ENCODE measurements at places on chromosomes 2 and 18. TPM values are rescaled to one million over a fixed set of nuclear protein-coding genes. Genes with fewer than 3 reads are reported as not detected.

The KRTCAP3 gene
- 25.0 TPM for total RNA-seq

- no peak for DNase-seq
- H3K27me3 ChIP-seq = no peaks in the 10 kb centered on the region
- peak overlapping the region; percentile 99 for H3K4me3 ChIP-seq
- peaks cover 8% of the 10 kb centered on the region for H3K36me3 ChIP-seq
- peaks cover 4% of the 10 kb centered on the region for H3K4me1 ChIP-seq
Measured at GRCh38 chr2:55047677-55048299, 2.5 kb downstream of the RTN4 start.

GRCh38 chr2:179487010-179487731 lies 222.5 kb upstream of the SESTD1 start:
- no peak overlapping the region for H3K4me3 ChIP-seq
- peaks cover 8% of the 10 kb centered on the region for H3K4me1 ChIP-seq
- H3K27me3 ChIP-seq = no peaks in the 10 kb centered on the region
- DNase-seq = no peak
- H3K27ac ChIP-seq = no peak overlapping the region

GRCh38 chr2:137007938-137008337 lies 242.6 kb downstream of the THSD7B start:
- DNase-seq = no peak
- no peaks in the 10 kb centered on the region for H3K36me3 ChIP-seq
- H3K27ac ChIP-seq = no peak overlapping the region
- H3K4me3 ChIP-seq = no peak overlapping the region
- no peaks in the 10 kb centered on the region for H3K27me3 ChIP-seq

The PARD3B gene
- 2.5 TPM for total RNA-seq

GRCh38 chr2:13106302-13106701 lies 389.6 kb downstream of the TRIB2 start:
- H3K27ac ChIP-seq = no peak overlapping the region
- no peaks in the 10 kb centered on the region for H3K4me1 ChIP-seq
- no peaks in the 10 kb centered on the region for H3K36me3 ChIP-seq
- no peak overlapping the region for H3K4me3 ChIP-seq

GRCh38 chr2:233411162-233411561 lies 56.9 kb downstream of the DGKD start:
- DNase-seq = no peak
- H3K27me3 ChIP-seq = no peaks in the 10 kb centered on the region
- H3K27ac ChIP-seq = no peak overlapping the region
- H3K36me3 ChIP-seq = no peaks in the 10 kb centered on the region
- H3K4me1 ChIP-seq = peaks cover 10% of the 10 kb centered on the region

DNA sequence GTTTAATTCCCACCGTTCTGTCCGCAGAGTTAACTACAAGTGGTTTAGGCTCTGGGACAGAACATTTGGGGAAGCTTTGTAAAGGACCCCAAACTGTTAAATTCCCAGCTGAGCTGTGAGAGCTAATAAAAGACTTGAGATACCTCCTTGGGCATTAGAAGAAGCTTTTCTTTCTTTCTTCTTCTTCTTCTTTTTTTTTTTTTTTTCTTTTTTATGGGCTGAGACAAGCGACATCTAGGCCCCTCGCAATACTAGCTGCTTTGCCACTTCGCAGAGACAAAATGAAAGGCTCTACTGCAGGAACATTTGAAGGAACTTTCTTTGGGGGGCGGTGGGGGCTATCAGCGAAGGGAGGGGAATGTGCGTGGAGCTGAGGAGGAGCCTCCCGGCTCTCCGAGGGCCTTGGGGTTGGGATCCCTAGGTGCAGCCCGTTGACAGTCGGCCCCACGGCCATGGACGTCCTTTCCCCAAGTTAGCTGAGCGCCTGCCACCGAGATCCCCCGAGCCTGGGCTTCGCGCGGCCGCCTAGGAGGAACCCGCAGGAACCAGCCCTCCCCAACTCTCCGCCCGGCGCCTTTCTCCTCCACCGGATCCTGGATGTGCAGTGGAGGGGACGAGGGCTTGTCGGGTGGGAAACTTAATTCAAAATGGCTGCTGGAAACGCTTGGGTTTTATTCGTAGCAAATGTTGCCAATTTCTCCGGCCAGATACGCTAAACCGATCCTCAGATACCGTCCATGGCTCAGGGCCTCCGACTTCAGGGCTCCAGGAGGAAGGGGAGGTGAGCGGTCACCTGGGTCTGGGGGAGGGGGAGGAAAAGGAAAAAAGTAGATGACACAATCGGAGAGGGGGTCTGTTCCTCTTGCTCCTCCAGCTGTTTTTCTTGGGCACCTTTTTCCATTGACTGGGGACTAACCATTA lies 4.2 kb downstream of the MEIS1 start:
- peak; percentile 75 for DNase-seq
- peaks cover 13% of the 10 kb centered on the region for H3K4me1 ChIP-seq
- no peaks in the 10 kb centered on the region for H3K36me3 ChIP-seq
- peaks cover 89% of the 10 kb centered on the region for H3K27me3 ChIP-seq
- peak overlapping the region; percentile 78 for H3K4me3 ChIP-seq
- peak overlapping the region; percentile 21 for H3K27ac ChIP-seq

GRCh38 chr2:2573205-2573604 lies 242.1 kb upstream of the MYT1L start:
- no peak overlapping the region for H3K4me3 ChIP-seq
- no peak for DNase-seq
- H3K27me3 ChIP-seq = no peaks in the 10 kb centered on the region
- H3K4me1 ChIP-seq = no peaks in the 10 kb centered on the region
- no peak overlapping the region for H3K27ac ChIP-seq
- H3K36me3 ChIP-seq = no peaks in the 10 kb centered on the region

- DNase-seq = peak; percentile 86
- H3K36me3 ChIP-seq = peaks cover 13% of the 10 kb centered on the region
- H3K27me3 ChIP-seq = no peaks in the 10 kb centered on the region
- H3K4me3 ChIP-seq = no peak overlapping the region
Measured at GRCh38 chr2:73035899-73036711, 35.4 kb downstream of the SFXN5 start.

GRCh38 chr18:58180738-58181353 lies 136.8 kb downstream of the NEDD4L start:
- DNase-seq = peak; percentile 86
- H3K27me3 ChIP-seq = no peaks in the 10 kb centered on the region
- no peak overlapping the region for H3K4me3 ChIP-seq
- H3K27ac ChIP-seq = no peak overlapping the region

The RGPD3 gene
- total RNA-seq = 0.28 TPM

DNA sequence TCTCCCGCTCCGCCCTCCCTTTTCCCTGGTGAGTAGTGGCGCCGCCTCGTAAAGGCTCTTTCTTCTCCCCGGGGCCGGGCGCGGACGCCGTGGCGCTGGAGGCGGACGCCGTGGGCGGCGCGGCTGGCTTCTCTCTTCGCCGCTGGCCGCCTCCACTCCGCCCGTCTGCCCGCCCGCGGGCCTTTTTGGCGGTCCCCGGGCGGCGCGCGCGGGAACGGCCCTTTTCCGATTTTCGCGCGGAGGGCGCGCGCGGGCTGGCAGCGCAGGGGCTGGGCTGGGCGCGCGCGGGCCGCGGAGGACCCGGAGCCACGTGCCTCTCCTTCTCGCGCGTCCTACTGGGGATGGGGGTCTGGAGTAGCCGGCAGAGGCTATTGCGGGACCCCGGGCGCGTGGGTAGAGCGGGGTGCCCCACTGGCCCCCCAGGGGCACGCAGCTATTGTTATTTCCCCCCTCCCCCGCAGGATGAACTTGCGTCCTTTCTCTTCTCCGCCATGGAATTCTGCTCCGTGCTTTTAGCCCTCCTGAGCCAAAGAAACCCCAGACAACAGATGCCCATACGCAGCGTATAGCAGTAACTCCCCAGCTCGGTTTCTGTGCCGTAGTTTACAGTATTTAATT lies 472 bp downstream of the SLC20A1 start:
- H3K36me3 ChIP-seq = peaks cover 40% of the 10 kb centered on the region
- no peaks in the 10 kb centered on the region for H3K27me3 ChIP-seq
- H3K4me1 ChIP-seq = peaks cover 17% of the 10 kb centered on the region
- H3K4me3 ChIP-seq = peak overlapping the region; percentile 97
- no peak for DNase-seq

GRCh38 chr2:210859314-210859713 lies 302.9 kb downstream of the CPS1 start:
- no peaks in the 10 kb centered on the region for H3K27me3 ChIP-seq
- no peak for DNase-seq
- no peak overlapping the region for H3K27ac ChIP-seq

The EFHD1 gene
- 10.8 TPM for total RNA-seq

The MAPK4 gene
- 1.4 TPM for total RNA-seq

The DNAJC5G gene
- 0.45 TPM for total RNA-seq

GRCh38 chr2:42962508-42962953 lies 170.1 kb upstream of the HAAO start:
- no peak overlapping the region for H3K27ac ChIP-seq
- no peak overlapping the region for H3K4me3 ChIP-seq
- H3K36me3 ChIP-seq = no peaks in the 10 kb centered on the region
- H3K4me1 ChIP-seq = peaks cover 7% of the 10 kb centered on the region
- peak; percentile 40 for DNase-seq

The CHAC2 gene
- total RNA-seq = 0.73 TPM

The IRS1 gene
- 16.6 TPM for total RNA-seq

GRCh38 chr2:164657129-164657528 lies 35.8 kb upstream of the GRB14 start:
- H3K36me3 ChIP-seq = no peaks in the 10 kb centered on the region
- H3K27ac ChIP-seq = no peak overlapping the region
- no peak for DNase-seq
- H3K4me1 ChIP-seq = no peaks in the 10 kb centered on the region
- no peak overlapping the region for H3K4me3 ChIP-seq

The GKN2 gene
- not detected for total RNA-seq

The FNDC4 gene
- 17.7 TPM for total RNA-seq

GRCh38 chr18:45638544-45638943 lies 23.3 kb downstream of the SLC14A2 start:
- H3K4me1 ChIP-seq = peaks cover 8% of the 10 kb centered on the region
- H3K4me3 ChIP-seq = no peak overlapping the region
- H3K27ac ChIP-seq = no peak overlapping the region
- peaks cover 32% of the 10 kb centered on the region for H3K27me3 ChIP-seq
- no peaks in the 10 kb centered on the region for H3K36me3 ChIP-seq

DNA sequence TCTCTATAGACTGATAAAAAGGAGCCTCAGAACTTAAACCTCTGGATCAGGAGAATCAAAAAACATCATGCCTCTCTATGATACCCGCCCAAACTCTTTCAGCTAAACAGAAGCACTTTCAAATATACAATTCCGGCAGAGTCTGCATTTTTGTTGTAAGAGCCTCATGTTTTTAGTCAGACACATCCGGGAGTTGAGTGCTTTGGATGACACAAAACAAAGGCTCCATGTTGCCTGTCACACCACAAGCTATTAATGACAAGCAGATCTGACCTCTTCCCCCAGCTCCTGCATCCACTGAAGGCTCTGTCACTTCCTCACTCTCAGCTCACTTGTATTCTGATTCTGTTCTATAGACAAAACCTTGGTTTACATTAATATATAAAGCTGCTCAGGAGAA lies 33.2 kb downstream of the SLC38A11 start:
- H3K27ac ChIP-seq = peak overlapping the region; percentile 70
- DNase-seq = no peak
- no peaks in the 10 kb centered on the region for H3K27me3 ChIP-seq
- no peaks in the 10 kb centered on the region for H3K4me1 ChIP-seq

The TUBA3E gene
- not detected for total RNA-seq

DNA sequence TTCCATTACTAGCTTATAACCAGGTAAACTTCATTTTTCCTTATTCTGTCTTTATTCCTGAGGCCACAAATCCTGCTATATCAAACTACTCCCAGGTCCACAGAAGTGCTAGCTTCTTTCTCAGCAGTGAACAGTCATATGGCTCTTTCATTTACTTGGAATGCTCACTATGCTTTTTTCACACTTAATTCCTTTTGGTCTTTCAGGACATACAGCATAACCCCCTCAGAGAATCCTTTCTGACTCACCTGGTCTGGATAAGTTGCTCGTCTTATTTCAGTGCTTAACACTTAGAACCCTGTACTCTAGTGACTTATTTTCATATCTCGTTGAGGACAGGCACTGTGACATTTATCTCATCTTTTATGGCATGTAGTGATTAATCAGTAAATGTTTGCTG lies 325.0 kb upstream of the UBE2E3 start:
- no peak overlapping the region for H3K4me3 ChIP-seq
- no peak overlapping the region for H3K27ac ChIP-seq
- no peaks in the 10 kb centered on the region for H3K36me3 ChIP-seq
- no peaks in the 10 kb centered on the region for H3K4me1 ChIP-seq

Measured in endodermal cell (in vitro differentiated cells).